NCI-H460 (cell line): ENCODE measurements at places on chromosomes 1 and 21. TPM values are rescaled to one million over a fixed set of nuclear protein-coding genes. Genes with fewer than 3 reads are reported as not detected.

Gene SPRR3
- total RNA-seq = not detected in 2 replicates

Gene LRRC38
- total RNA-seq = not detected in 2 replicates

Gene F3
- 3.8 and 4.2 TPM in 2 replicates for total RNA-seq

Gene EDARADD
- total RNA-seq = 0.12 and 0.52 TPM in 2 replicates

Gene POU2F1
- 11.5 and 12.3 TPM in 2 replicates for total RNA-seq

Gene VANGL2
- 0.02 TPM in 1 of 2 replicates, not detected in the other for total RNA-seq

Gene PLA2G2D
- total RNA-seq = not detected in 2 replicates

Gene DCLRE1B
- 5.4 and 6.2 TPM in 2 replicates for total RNA-seq

Gene CFHR5
- not detected in 2 replicates for total RNA-seq

Gene KIF14
- 29.4 and 34.3 TPM in 2 replicates for total RNA-seq

DNA sequence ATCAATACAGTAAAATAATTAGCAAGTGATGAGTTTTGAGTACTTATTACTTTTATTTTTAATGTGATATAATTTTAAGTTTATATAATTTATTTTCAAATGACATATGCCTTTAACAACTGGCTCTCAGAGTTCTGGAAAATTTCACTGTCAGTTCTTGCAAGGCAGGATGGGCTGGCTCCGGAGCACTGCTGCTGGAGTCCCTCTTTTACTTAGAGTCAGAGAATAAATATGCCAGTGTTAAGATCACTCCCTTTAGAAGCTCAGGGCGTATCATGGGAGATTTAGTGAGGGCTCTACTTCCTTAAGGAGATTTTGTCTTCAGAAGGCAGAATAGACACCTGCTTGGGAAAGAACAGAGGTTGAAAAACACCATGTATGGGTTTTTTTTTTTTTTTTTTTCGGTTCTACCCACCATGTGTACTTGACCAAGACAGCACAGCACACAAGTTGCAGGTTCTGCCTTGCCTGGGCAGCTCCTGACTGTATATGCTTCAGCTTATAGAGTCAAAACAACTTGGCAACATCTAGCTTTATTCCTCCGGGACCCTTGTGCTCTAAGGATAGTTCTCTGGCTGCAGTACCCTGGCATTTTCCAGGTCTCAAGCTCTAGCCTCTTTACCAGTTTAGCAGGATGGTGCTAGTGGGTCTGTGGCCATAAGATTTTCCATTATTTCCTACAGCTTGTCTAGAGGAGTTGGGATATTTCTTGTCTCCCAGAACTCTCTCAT, 29.7 kb upstream of the FMOD start:
- no peak for DNase-seq

DNA sequence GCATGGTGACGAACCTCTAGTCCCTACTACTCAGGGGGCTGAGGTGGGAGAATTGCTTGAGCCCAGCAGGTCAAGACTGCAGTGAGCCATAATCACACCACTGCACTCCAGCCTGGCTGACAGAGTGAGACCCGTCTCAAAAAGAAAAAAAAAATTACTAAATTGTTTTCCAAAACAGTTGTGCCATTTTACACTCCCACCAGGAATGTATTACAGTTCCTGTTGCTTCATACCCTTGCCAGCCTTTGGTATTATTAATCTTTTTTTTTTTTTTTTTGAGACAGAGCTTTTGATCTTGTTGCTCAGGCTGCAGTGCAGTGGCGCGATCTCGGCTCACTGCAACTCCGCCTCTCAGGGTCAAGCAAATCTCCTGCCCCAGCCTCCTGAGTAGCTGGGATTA, 55.9 kb downstream of the RPS6KA1 start:
- no peak for DNase-seq

GRCh38 chr1:228913626-228914414, 178.5 kb downstream of the RHOU start:
- DNase-seq = no peak

DNA sequence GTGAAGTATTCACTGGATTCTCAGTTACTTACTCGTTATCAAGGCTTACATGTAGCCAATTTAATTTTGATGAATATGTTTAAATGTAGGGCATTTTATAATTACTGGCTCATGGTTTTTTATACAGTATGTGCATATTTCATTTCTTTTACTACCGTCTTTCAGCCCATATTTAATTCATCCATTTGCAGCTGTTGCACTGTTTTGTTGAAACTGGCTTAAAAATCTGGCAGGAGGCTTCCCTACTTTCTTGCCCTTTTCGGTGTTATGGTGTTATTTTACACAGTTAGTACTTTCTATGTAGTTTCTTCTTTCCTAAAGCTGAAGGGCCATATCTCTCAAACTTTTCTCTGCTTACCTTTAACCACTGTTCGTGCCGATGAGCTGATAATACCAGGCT, 54.2 kb downstream of the ITSN1 start:
- no peak for DNase-seq

DNA sequence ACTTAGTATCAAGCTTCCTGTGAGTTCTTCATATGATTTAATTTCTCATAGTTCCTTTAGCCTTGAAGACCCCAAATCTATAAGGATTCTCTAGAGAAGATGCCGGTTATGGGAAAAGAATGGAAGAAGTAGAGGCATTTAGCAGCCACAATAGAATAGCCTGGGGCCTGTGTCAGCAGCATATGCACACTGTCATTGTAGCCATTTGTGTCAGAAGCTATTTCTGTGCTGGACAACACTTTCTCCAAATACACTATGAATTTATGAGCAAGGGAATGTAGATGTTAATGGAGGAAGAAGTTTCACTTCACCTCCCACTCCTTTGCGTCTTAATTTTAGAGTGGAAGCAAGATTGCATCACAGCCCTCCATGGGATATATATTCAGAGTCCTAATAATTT, 17.4 kb downstream of the JAM2 start:
- no peak for DNase-seq

- peak; percentile 68 for DNase-seq
Measured at GRCh38 chr1:179867493-179868330, 9.9 kb downstream of the TOR1AIP2 start.

DNA sequence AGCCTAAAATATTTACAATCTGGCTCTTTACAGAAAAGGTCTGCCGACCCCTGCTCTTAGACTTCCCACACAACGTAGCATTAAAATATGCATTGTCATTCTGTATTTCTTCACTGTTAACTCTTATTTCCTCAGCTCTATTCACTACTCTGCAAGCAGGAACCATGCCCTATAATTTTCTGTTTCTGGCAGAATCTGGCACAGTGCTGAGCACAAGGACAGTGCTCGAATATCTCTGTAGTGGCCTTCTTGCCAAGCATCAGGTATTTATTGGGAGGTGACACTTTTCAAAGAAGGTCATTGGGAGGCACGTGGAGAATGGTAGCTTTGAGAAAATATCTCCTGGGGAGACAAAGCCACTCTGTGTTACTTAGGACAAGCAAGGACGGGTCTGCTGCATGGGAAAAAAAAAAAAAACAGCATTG, 77.9 kb downstream of the PSMG1 start:
- DNase-seq = no peak

- no peak for DNase-seq
Measured at GRCh38 chr1:86200901-86201300, 44.3 kb upstream of the COL24A1 start.

GRCh38 chr1:160367516-160367900, 637 bp downstream of the NHLH1 start:
- no peak for DNase-seq

- no peak for DNase-seq
Measured at GRCh38 chr1:25727635-25728286, 72.2 kb upstream of the SELENON start.

GRCh38 chr1:9280015-9280860, 12.5 kb upstream of the SPSB1 start:
- peak; percentile 64 for DNase-seq

DNA sequence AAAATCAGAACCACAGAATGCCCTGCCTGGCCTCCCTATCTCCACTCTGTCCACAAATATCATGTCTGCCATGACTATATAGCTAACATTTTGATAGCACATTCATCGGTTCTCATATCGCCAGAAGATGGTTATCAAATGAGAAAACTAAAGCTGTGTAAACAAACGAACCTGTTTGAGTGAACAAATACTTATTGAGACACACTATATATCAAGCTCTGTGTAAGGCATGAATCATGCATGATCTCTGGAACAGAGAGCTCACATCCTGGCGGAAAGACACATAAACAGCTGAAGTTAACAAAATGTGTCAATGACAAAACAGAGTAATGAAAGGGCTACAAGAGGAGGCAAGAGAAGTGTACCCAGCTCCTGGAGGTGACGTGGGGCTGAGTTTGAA, 13.1 kb downstream of the KCND3 start:
- no peak for DNase-seq

DNA sequence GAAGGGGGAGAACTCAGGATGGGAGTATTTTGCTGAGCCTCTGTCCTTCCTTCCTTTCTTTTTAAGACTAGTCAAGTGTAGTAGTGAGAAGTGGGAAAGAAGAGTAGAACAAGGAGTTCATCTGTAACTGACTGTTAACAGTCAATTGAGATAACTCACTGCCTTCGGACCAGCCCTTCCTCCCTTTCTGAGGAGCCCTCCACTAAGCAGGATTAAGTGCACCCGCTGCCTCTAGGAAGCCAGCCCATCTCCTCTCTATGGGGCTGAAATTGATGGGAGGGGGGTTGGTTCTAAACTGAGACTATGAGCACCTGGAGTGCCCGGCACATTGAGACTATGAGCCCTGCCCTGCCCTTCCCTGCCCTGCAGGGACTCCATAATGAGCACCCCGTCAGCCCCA, 72.7 kb upstream of the TINAGL1 start:
- DNase-seq = no peak

DNA sequence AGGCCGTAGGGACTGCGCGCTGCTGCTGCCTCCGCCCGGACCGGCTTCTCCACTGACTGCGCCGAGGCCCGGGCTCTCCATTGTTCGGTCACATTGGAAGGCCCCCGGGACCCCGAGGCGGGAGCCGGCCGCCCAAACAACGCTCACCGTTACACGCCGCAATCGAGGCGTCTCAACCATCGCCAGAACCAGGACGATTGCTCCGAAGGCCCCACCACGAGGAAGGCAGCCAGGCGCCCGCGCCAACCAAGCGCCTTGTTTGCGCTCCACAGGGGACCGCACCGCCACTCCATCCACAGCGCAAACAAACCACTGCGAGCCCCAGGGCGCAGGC, 595 bp downstream of the GLUL start:
- DNase-seq = no peak

- DNase-seq = no peak
Measured at GRCh38 chr1:4847711-4848110, 193.3 kb downstream of the AJAP1 start.

DNA sequence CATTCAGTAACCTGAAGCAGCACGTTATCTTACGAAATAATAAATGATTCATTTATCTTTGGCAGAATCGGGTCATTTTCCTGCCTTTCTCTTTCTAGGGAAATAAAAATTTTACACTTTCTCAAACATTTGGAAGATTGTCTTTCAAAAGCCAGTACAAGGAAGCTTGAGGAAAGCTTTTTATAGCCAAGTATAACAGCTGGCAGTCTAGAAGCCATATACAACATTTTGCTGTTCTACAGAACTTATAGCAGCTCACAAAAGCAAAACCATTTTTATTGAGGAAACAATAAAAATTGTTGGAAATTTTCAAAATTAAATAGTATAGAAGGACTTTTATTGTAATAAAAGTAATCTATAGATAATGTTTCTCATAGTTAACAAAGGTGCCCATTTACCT, 448.6 kb downstream of the SMYD3 start:
- DNase-seq = no peak

GRCh38 chr1:169508432-169509338, 22.9 kb upstream of the SLC19A2 start:
- DNase-seq = no peak
